Activated CD4-positive, alpha-beta T cell treated with anti-CD3 and anti-CD28 coated beads, Interleukin-2, amount 50 U/mL, for 4 hours (primary cell): ENCODE measurements at places on chromosomes 7 and 10.

DNA sequence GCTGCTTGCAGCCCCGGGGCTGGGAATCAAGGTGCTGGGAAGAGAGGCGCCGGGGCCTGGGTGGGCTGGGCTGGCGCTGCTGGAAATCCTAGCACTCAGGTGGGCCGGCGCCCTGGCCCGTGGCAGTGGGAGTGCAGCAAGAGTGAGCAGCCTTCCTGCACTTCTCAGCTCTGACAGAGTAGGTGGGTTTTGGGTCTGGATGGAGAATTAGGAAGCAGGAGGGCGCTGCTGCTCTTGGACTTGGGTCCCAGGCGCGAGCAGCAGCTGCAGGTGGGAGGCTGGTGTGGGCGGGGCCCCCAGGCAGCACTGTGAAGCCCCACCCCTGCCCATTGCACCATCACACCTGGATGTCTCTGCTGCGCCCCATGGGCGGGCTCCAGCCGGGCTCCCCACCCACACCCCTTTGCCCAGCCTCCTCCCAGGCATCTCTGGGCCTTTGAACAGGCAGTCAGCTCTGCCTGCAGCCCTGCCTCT is 6.0 kb downstream of the BRI3 start:
- no peak for DNase-seq

GRCh38 chr7:132179681-132180080 is 396.6 kb downstream of the PLXNA4 start:
- no peak for DNase-seq

DNA sequence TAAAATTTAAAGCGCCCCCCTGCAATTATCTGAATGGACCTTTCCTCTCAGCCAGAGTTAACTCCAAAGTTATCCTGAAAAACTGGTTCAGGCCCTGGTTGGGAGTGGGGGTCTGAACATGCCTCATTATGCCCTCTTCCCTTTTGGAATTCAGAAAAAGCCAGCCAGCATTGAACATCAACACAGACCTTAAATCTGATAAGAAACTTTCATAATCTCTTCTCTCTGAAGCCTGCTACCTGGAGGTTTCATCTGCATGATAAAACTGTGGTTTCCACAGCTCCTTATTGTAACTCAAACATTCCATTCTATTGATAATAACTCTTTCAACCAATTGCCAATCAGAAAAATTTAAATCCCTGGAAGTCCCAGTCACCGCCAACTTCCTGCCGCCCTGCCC is 133.3 kb downstream of the ARL4A start:
- DNase-seq = no peak

DNA sequence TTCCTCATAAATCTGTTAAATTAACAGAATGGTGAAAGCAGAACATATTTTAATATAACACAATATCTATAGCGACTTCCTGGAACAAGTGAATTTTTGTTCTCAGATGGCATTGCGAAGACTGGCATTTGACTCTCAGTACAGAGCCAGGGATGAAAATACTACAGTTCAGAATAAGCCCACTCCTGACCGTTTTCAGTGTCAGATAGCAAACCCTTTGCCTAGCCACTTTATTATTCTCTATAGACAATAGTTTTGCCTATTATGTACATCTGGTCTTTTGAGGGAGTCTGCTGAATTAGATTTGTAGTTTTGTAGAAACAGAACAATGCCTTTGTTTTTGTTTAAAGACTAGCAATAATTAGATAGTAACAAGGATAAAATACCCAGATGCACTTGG is 2.3 kb downstream of the MINPP1 start:
- no peak for DNase-seq

GRCh38 chr7:135121868-135122267 is 26.0 kb upstream of the TMEM140 start:
- DNase-seq = no peak

DNA sequence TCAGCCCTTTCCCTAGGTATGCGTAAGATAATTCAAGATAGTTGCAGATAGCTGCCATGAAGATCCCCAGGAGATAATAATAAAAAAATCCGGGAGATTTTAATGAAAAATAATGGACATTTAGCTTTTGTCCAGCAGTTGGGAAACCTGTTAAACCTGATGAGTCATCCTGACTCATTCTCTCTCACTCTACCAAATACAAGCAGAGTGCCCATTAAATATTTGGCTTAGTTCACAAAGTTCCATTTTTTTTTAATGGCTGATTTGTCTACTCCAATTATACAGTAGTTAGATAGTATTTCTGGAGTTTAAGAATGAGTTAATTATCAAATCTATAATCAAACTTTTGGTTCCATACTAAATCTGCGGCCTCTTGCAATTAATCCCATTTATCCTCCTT is 2.1 kb upstream of the SHTN1 start:
- DNase-seq = no peak

GRCh38 chr7:157577061-157577460 is 240.3 kb downstream of the DNAJB6 start:
- no peak for DNase-seq

- DNase-seq = no peak
These were observed 103.8 kb downstream of the ATE1 start for GRCh38 chr10:121823993-121824463.

GRCh38 chr10:34137201-34137600 is 677.9 kb downstream of the PARD3 start:
- DNase-seq = no peak

GRCh38 chr10:95500649-95501048 is 60.5 kb downstream of the SORBS1 start:
- no peak for DNase-seq

- DNase-seq = no peak
These were observed 18.9 kb upstream of the PRKAR2B start for GRCh38 chr7:107025449-107026103.

DNA sequence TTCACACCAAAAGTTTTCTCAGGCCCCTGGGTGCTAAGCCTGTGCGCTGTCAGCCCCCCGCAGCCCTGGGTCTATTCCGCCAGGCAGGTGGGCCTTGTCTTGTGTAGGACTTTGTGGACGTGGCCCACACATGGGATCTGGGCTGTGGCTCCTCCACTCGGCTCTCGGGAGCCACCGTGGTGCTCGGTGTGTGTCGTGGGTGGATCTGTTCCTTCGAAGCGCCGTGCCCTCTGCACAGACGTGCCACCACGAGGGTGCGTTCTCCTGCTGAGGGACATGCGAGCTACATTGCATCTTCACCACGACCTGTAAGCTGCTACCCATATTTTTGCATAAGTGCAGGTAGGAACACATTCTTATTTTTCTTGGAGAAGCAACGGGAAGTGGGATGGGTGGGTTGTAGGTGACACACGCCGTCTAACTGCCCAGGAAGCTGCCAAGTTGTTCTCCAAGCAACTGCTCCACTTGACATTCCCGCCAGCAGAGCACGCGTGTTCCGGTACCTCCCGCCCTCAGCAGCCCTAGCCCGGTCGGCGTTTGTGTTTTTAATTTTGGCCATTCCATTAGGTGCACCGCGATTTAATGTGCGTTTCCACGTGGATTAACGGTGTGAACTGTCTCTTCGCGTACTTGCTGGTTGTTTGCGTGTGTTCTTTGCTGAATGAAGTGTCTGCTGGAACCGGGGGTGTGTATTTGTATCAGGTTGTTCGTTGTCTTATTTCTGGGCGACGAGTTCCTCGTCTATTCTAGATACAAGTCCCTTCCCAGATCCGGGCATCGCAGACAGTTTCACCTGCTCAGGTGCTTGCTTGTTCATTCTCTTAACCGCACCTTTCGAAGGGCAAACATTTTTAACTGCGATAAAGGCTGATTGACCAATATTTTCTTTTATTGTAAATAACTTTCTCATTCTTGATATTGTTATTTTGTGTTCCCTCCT is 47.4 kb upstream of the CFAP46 start:
- DNase-seq = no peak

DNA sequence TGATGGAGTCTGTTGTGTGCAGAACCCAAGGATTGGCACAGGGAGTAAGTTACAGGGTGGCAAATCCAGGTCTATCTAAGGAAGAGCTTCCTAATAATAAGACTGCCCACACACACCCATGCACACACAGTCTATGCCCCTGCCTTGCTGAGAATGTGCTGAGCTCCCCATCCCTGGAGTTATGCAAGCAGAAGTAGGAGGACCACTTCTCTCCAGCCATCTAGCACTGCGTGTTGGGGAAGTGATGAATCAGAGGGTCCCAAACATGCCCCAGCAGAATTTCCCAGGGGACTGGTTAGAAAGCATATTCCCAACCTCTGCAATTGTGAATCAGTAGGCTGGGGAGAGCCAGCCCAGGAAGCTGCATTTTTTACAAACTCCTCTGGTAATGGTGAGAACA is 117.2 kb downstream of the CDH23 start:
- no peak for DNase-seq

DNA sequence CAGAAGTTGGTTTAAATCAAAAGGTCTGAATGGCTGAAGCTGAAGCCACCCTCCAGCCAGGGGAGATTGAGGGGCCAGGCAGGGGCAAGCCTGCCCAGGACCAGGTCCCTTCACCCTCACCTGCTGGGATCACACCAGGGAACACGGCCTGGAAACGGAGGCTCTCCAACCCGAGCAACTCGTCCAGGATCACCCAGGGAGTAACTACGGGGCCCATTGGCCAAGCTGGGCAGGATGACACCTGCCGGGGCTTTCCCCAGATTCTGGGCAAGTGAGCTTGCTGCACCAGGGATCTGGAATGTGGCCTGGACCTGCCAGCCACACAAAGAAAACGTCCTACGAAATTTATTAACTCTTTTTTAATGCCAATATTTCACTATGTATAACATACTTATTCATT is 30.4 kb upstream of the PPP2R2D start:
- DNase-seq = no peak

GRCh38 chr7:12013983-12014382 is 182.0 kb upstream of the THSD7A start:
- no peak for DNase-seq

DNA sequence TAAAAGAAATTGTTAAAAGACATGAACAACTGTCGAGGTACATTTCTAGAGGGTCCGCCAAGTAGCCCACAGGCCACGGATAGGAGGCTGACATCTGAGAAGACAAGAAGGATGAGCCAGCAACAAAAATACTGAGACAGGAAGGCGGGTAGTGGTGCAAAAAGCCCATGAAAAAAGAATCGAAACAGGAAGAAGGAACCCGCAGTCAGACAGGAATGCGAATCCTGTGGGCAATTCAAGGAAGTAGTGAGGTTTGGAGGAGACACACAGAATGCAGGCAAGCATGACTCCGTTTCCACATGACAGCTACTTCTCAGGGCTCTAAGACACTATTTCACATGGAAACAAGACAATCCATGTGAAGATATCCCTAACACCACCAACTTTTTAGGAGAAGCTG is 125.2 kb downstream of the DOCK4 start:
- no peak for DNase-seq

DNA sequence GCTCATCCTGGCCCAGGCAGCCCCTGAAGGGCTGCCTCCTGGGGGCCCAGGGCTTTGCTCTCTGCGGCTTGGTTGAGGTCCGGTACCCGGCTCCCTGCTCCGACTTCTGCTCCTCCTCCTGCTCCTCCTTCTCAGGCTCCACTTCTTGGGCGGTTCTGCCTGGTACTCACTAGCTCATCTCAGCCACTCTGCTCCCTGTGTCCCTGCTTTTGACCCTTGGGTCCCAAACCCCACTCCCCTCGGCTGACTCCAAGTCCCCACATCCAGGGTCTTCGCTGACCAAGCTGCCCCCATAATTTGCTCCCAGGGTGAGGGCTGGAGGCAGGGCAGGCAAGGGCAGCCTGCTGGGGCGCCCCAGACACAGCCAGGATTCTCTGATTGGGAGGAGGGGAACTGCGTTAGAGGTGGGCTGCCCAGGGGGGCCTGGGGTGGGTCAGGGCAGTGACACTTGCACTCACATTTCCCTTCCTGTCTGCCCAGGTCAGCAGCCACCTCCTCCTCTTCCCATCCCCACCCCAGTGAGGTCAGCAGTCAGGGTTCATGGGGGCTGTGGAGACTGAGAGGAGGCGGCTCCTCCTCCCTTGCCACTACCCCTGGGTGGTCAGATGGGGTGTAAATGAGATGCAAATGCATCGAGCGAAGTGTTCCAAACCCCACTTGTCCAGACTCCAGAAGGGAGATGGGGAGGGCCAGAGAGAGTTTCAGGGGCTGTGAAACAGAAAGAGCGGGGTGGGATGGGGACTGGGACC is 2.2 kb downstream of the SMARCD3 start:
- DNase-seq = no peak

- no peak for DNase-seq
These were observed at the start of gene RBP3 for GRCh38 chr10:47348138-47348651. RBP3 (plus strand) TSS chr10:47348363; CDS start chr10:47348485, 122 bp downstream.

GRCh38 chr10:100986952-100987684 is at the start of the genes MRPL43 and TWNK:
MRPL43 (minus strand) TSS chr10:100987497; CDS start chr10:100987443, 54 bp downstream.
TWNK (plus strand) TSS chr10:100987543; CDS start chr10:100988211, 668 bp downstream.
- peak; percentile 85 for DNase-seq

GRCh38 chr7:127755521-127755920 is 103.5 kb downstream of the SND1 start:
- DNase-seq = no peak

DNA sequence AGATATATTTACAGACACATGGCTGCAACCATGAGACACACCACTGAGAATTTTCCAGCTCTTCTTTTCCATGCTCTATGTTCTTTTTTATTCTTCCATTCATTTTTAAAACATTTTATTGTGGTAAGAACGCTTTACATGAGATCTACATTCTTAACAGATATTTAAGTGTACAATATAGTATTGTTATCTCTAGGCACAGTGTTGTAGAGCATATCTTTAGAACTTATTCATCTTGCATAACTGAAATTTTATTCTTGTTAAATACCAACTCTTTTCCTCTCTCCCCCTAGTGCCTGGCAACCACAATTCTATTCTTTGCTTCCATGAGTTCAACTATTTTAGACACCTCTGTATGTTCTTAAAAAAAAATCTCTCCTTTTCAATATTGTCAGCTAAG is 67.1 kb upstream of the HABP2 start:
- no peak for DNase-seq

DNA sequence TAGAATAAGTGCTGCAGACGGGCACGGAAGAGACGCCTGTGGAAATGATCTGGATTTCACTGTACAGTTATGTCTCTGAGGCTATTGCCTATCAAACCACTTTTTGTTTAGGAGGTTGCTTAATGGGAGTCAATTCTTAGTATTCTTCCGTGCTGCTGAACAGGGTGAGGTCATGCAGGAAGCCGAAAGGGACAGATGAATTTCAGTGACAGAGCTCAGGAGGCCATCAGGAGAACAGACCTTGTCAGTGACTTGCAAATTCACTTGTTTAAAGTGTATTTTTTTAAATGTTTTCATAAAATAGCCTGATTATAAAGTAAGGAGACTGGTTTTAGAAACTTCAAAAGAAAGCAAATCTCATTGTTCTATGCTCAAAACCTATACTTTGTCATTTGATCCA is 58.9 kb downstream of the XRCC2 start:
- no peak for DNase-seq

- peak; percentile 3 for DNase-seq
These were observed 1.0 kb downstream of the ATE1 start for GRCh38 chr10:121926671-121927317.

GRCh38 chr7:120915314-120916105 is 35.1 kb upstream of the ING3 start:
- DNase-seq = no peak

- no peak for DNase-seq
These were observed 29.2 kb downstream of the STK17A start for GRCh38 chr7:43612128-43612527.

GRCh38 chr7:158015403-158016179 is 572.0 kb downstream of the PTPRN2 start:
- no peak for DNase-seq

- no peak for DNase-seq
These were observed 220.5 kb upstream of the HGF start for GRCh38 chr7:81990395-81990794.

GRCh38 chr10:49168171-49168540 is 20.0 kb downstream of the TMEM273 start:
- DNase-seq = no peak

GRCh38 chr10:118911363-118911762 is 118.2 kb upstream of the NANOS1 start:
- DNase-seq = no peak
